ENCODE measurements at places on chromosomes 3 and 15.

DNA sequence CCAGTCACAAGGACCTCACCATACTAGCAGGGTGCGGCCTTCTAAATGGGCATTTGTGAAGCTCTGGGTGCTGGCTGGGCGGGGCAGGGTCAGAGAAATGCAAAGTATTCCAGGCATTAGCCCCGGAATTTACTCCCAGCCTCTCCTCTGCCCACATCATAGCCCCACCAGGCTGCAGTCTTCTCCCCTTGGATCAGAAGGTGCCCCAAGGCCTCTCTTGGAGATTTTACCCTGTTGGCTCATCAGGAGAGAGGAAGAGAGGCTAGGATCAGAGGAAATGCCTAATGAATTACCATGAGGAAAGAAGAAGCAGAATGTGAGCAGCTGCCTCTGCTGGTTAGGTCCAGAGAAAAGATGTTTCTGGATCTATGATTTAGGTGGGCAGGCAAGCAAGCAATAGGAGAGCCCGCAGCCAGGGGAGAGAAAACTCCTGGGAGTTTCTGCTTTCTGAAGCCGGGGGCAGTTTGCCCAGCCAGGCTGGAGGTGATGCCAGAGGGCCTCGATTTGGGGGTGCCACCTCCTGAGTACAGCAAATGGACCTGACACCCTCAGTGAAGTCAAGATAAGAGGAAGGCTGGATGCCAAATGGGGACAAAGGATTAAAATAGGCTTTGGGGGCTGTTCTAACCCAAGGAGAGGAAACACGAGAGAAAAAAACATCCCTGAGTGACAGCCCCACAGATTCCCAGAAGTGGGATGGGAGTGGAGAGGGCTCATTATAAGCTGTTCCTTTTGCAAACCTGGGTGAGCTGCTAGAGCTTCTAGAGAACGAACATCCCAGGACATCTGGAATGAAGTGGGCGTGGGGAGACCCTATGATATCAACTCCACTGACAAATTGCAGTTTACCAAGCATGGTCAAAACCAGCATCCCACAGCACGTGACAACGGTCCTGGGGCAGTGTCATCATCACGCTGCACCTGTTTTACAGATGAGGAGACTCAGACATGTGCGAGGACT is 65.4 kb downstream of the BDH1 start:
- peak; percentile 81 for DNase-seq

- DNase-seq, result peak; percentile 36
Observed at GRCh38 chr3:142117056-142117851, 32.1 kb downstream of the TFDP2 start.

GRCh38 chr15:54941417-54941816 is 255.3 kb downstream of the RSL24D1 start:
- no peak for DNase-seq

GRCh38 chr3:62249484-62249776 is 123.9 kb downstream of the FEZF2 start:
- DNase-seq, result no peak

DNA sequence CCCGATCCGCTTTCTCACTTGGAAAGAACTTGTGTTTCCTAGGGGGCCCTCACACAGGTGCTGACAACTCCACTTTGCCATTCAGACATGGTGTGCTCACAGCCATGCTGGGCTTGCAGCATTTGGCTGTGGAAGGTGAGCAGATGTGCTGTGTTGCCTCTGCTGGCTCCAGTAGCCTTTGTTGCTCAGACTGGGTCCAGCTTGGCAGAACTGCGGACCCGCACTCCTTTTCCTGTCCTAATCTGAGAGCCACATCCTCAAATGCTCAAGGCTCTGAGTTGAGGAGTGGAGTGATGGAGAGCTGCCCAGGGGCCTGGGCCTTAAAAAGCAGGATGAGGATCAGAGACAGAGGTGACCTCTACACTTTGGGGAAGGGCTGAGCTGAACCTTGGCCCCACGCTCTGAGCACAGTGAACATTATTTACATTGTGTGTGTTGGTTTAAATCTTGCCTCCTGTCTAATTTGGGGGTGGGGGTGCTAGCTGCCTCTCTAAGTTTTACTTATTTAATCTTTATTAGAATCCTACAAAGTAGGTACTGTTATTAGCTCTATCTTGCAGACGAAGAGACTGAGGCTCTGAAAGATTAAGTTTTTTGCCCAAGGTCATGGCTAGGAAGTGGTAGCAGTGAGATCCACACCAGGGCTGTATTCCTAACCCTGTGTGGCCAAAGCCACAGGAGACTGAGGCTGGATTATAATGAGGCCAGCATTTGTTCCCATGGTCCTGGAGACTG is 17.2 kb downstream of the ACOX2 start:
- DNase-seq, result no peak

- no peak for DNase-seq
Observed at GRCh38 chr15:63672369-63672768, 75.2 kb downstream of the FBXL22 start.

- DNase-seq, result no peak
Observed at GRCh38 chr3:15204005-15204404, 2.0 kb upstream of the CAPN7 start.

DNA sequence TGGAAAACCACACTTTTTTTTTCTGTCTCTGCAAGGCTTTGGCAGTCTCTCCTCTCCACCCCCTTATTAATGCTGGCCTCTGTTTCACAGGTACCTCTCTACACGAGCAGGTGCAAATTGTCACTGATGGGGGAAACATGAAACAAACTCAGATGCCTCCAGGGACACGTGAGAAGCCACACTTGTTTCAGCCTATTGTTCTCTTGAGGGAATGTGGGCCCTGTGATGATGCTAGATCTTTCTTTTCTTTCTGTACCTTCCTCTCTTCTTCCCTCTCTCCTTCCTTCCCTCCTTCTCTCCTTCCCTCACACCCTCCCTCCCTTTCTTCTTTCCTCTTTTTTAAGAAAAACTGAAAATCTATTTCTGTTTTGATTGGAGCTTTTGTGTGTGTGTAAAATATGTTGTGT is 5.7 kb upstream of the BLM start:
- no peak for DNase-seq

DNA sequence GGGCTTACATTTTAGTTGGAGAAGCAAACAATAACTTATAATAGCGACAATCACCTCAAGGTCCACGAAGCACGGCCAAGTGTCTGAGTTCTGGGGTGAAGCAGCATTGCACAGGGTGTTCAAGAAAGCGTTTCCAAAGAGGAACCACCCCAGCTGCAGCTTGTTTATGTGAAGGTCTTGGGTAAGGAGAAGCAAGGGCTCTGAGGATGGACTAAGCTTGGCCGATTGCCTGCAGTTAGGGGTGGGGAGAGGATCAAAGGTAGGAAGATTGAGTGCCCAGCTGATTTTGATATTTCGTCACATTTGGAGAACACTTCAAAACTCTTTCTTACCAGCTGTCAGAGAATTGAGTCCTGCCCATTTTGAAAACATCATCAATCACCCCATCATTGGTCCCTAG is 321.6 kb upstream of the DNAJC19 start:
- DNase-seq, result no peak

GRCh38 chr3:50237133-50237651 is 1.2 kb downstream of the GNAI2 start:
- DNase-seq, result no peak

- DNase-seq, result no peak
Observed at GRCh38 chr3:123071146-123071545, 4.3 kb downstream of the PDIA5 start.

- no peak for DNase-seq
Observed at GRCh38 chr15:21267226-21267625, 173.1 kb downstream of the POTEB3 start.

DNA sequence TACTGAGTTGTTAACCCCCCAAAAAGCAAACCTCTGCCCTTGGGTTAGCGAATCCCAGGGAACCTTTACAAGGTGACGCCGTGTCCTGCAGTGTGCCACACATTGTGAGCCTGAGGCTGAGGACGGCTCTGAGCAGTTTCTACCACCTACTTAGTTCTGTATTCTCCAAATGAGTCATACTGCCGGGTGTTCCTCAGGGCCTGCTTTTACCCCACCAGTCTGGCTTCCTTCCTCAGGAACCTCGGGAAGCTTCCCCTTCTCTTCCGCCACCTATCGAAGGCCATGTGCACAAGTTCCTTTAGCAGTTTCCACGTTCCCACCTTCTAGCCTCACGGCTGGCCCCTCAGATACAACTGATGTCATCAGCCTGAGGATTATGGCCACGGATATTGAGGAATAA is 384.0 kb upstream of the TPM1 start:
- DNase-seq, result peak; percentile 8

DNA sequence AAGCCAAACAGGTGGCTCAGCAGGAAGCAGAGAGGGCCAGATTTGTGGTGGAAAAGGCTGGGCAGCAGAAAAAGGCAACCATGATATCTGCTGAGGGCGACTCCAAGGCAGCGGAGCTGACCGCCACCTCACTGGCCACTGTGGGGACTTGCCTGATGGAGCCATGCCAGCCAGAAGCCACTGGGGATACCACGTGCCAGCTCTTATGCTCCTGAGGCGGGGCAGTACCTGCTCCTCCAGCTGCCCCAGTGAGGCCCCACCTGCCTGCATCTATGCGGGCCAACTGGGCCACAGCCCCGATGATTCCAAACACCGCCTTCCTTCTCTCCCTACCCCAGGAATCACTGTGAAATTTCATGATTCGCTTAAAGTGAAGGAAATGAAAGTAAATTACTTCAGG is 22.9 kb upstream of the ARIH1 start:
- no peak for DNase-seq

- no peak for DNase-seq
Observed at GRCh38 chr3:58469096-58469495, 22.8 kb upstream of the KCTD6 start.

DNA sequence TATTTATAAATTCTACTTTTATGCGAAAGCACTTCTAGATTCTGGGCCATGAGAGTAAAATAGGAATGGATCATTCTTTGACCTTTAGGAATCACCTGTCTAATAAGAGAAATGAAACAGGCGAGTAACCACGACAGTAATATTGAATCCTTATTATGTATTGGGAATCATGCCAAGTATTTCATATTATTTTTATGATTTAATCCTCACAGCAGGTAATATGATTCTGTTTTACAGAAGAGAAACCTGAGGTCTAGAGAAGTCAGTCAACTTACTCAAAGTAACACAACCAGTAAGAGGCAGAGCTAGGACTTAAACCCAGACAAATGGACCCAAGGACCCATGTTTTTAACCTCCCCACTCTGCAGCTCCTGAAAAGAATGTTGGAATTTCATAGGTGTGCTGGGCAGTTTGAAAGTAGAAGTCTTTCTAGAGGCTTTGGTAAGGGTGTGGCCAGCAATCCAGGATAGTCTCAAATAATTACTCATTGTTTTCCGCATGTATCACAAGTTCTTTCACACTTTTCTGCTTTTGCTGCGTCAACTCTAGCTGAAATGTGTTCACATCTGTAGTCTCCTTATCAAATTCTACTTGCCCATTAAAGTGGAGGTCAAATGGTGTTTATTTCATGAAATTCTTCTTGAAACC is 181.7 kb downstream of the TPRG1 start:
- peak; percentile 39 for DNase-seq

- no peak for DNase-seq
Observed at GRCh38 chr3:179580992-179581391, 18.3 kb downstream of the ACTL6A start.

DNA sequence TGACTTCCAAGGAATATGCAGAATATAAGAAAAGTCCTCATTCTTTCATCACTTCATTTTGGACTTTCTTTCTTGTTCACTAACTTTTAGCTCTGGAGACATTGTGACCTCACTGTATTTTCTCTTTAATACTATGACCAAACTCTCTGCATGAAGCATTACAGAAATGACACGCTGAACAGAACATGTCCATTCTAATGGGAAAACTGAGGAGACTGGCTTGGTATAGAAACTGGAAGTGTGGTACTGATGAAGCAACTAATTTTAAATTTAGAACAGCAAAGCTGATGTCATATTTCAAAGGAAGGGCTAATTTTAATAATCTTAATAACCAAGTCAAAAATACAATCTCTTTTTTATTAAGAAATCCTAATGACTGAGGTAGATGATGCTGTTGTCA is 4.7 kb downstream of the DPH3 start:
- no peak for DNase-seq

DNA sequence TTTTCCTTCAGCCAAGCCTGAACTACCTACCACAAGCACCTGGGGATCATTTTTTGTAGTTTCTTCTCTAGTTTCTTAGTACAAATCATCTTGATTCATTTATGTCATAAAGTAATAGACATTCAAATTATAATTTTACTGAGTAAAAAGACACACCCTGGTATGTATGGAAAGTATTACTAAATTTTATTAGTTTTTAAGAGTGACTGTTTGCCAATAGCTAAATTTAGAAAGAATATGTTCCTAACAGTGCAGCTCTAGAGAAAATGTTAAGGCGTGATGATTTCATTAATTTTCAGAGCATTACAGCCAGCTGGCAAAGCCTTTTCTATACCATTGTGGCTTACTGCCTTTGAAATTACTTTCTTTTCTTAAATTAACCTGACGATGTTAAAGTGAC is 612.0 kb upstream of the KCNMB2 start:
- no peak for DNase-seq

GRCh38 chr15:66187271-66187670 is 66.3 kb downstream of the MEGF11 start:
- DNase-seq, result no peak

DNA sequence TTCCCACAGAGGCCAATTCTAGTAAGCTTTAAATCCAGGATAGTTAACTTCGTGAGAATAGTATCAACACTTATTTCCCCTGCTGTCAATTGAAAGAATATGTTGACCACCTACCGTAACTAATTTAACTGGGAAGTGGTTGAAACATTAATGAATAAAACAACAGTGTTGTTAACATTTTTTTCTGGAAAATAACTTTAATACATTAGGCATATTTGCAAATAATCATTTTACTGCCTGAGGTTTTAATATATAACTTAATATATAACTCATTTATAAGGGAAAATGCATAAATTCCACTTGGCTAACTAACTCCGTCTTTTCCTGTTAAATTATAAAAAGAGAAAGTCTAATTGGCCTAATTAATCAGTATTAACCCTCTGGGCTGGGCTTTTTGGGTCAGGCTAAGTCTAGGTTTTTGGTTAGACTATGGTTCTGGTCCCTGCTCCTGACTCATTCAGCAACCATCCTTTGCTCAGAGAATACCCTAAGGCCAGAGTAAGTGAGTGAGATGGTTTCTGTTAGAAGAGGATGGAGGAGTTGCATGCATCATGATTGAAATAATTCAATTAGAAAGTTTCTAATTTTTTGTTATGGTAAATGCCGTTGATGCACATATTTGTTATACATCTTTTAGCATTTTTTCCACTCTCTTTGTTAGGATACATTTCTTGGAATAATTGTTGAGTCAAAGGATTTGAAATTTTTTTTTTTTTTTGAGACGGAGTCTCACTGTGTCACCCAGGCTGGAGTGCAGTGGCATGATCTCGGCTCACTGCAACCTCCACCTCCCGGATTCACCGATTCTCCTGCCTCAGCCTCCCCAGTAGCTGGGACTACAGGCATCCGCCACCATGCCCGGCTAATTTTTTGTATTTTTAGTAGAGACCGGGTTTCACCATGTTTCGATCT is 10.8 kb upstream of the SKIL start:
- peak; percentile 58 for DNase-seq

GRCh38 chr3:34175636-34176176 is 377.3 kb downstream of the PDCD6IP start:
- no peak for DNase-seq

GRCh38 chr15:40320409-40320808 is 3.1 kb upstream of the INAFM2 start:
- no peak for DNase-seq

Data from RWPE1 (cell line).